ENCODE measurements at places on chromosomes 5 and 9.

DNA sequence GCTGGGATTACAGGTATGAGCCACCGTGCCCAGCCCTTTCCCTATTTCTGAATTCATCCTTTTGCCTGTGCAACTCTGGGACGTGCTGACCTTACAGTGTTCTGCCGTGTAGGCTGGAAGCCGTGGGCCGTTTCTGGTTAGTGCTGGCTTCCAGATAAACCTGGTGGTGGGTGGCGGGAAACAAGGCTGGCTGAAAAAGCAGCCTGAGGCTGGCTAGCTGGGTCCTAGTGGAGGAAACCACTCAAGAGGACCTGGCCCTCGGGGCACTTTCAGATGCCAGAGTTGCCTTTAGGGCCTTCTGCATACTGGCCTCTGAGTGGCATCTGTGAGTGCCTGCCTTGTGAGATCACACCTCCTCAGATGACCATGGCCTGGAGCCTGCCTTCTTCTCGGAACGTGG is 26.9 kb downstream of the GALNT12 start:
- DNase-seq: no peak

DNA sequence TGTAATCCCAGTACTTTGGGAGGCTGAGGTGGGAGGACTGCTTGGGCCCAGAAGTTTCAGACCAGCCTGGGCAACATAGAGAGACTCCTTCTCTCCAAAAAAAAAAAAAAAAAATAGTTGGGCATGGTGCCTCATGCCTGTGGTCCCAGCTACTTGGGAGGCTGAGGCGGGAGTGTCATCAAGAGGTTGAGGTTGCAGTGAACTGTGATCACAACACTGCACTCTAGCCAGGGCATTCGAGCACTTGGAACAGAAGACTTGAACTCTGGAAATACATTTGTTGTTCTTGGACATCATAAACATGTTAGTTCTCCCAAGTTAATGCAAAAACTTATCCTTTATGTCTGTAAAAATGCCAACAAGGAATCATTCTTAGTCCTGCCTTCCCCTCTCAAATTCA is 29.6 kb downstream of the EHMT1 start:
- DNase-seq: no peak

GRCh38 chr9:73202980-73203379 is 51.3 kb downstream of the ANXA1 start:
- no peak for DNase-seq

DNA sequence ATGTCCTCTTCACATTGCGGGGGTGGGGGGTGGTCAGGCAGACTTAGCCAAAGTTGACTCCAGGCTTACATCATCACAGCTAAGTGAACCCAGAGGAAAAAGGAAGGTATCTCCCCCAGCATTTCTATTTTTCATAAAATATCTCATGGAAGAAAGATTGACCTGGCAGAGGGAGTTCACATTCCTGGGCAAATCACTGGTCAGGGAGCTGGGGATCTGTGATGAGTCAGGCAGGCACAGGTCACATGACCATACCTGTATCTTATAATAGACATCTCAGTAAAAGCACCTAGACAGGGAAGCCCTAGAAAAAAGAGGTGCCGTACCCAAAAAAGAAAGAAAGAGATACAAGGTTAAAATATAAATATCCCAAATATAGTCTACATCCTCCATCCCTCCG is 57.3 kb upstream of the WWC1 start:
- DNase-seq: no peak
